ENCODE measurements at places on chromosomes 3 and 15.

DNA sequence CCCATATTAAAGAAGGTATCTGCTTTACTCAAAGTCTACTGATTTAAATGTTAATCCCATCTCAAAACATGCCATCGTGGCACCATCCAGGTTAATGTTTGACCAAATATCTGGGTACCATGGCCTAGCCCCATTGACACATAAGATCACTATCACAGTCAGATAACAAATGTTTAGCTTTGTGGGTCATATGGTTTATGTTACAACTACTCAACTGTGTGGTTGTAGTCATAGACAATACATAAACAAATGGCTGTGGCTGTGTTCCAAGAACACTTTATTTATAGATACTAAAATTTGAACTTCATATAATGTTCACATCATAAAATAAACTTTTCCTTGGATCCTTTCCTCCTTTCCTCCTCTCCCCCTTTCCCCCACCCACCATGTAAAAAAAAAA is 9.8 kb upstream of the SNRPN start:
- DNase-seq: no peak

- DNase-seq: no peak
Observed at GRCh38 chr3:142209655-142210054, 15.7 kb downstream of the GK5 start.

DNA sequence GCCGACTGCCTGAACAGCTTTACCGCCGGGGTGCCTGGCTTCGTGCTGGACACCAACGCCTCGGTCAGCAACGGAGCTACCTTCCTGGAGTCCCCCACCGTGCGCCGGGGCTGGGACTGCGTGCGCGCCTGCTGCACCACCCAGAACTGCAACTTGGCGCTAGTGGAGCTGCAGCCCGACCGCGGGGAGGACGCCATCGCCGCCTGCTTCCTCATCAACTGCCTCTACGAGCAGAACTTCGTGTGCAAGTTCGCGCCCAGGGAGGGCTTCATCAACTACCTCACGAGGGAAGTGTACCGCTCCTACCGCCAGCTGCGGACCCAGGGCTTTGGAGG is 815 bp downstream of the SPINT1 start:
- no peak for DNase-seq

DNA sequence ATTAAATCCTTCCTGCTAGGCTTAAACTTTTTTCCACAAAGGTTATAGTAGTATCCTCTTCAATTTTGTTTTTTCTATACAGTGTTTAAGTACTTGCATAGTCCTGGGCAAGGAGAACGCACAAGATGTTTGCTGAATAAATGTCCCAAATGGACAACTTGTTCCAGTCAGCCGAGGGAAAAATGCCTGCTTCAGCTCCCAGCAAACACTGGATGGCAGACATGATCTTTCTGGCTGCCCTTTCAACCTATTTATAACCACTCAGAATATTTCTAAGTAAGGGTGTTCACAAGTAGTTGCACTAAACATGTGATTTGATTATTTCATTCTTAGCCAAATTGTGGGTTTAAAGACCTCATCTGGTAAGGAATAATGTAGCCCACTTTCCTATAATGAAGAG is 29.8 kb downstream of the GNB4 start:
- no peak for DNase-seq

DNA sequence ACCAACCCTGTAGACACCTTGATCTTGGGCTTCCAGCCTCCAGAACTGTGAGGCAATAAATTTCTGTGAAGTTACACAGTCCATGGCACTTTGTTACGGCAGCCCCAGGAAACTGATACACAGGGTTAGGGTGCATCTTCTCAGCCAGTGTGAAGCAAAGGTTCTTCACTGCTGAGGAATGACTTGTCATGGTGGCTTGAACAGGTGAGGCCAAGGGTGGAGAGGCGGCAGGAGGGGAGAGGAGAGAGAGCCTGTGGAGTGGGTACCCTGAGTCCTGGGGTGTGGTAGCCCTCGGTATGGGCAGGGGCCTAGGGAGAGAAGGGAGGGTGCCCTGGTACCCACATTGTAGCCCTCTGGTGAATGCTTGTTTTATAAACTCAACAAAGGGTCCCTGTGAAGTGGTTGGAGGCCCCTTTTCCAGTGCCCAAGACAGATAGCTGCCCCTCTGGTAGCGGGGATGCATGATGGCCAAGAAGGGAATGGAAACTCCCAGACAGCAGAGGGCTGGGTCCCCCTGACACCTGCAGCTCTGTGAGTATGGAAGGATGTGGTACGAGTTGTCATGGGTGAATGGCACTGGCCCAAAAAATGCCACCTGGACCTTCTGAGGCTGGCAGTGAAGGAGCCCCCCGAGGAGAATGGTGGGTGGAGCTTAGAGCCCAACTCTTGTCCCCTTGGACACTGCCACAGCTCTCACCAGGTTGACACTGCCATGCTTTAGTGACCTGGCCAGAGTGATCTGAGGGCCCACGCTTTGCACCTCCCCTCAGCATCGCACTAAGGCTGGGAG is 49.6 kb downstream of the SPSB4 start:
- DNase-seq: no peak

GRCh38 chr3:71579326-71579934 is 4.1 kb downstream of the FOXP1 start:
- DNase-seq: no peak

DNA sequence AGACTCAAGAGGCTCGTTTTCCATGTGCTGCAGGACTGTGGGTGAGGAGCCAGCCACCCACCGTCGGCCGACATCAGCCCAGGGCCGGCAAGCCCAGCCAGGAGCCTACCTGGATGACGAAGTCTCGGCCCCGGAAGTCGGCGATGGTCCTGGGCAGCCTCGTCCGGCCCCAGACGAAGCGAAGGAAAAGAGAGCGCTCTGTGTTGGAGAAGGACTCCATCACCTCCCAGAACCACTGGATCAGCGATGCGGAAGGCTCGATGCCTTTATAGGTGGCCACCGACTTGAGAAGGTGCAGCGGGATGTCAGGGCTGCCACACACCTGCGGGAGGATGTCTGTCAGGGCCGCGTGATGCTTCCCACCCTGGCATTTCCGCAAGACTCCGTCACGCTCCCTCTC is 13.8 kb upstream of the OCA2 start:
- DNase-seq: no peak

GRCh38 chr3:127342735-127343134 is 54.9 kb upstream of the PRR20G start:
- DNase-seq: no peak

GRCh38 chr3:143585720-143586456 is 262.4 kb downstream of the SLC9A9 start:
- no peak for DNase-seq

DNA sequence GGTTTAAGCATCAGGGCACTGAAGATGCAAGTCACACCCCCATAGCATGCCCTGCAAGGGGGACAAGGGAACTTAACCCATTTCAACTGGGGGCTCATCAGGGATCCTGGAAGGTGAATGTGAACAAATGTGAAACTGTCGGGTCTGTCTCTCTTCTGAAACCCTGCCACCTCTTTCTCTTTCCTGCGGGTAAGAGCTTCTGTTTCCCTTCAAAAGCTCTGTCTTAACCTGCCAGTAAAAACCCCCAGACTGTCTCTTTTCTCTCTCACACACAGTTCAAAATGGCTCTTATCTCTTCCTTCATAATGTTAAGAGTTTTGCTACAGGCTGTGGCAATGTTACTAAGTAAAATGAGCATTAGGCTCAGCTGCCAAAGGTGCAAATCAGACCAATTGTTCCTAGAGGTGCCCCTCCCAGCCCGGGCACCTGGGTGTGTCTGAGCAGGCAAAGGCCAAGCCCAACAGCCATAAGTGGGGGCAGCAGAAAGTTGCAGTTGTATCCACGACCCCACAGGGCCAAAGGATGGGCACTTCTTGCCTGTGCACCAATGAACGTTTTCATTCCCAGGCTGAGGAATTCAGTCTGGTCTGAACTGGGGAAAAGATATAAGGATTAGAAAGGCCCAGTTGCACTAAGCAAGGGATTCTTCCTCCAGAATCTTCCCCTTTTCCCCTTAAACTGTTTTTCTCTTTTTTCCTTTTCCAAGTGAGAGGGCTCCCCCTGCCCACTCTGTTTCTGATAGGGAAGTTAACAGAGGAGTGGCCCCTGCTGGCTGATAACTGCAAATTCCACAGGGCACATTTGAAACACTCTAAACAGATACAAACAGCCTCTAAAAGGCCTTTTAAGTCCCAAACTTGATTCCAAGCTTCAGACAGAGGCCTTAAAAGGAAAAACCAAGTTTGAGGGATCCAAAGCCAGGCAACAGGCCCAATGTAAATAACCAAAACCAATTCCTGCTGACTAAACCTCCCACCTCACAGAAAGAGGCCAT is 113.8 kb upstream of the EPHA6 start:
- no peak for DNase-seq
